Caki2 (cell line): ENCODE measurements at places on chromosomes 13 and 19. TPM values are rescaled to one million over a fixed set of nuclear protein-coding genes. Genes with fewer than 3 reads are reported as not detected.

- no peak for DNase-seq
Measured at GRCh38 chr13:58619396-58620113, 988.0 kb downstream of the PCDH17 start.

FUT2 gene
- not detected in 2 replicates for total RNA-seq

GRCh38 chr13:79710376-79710775, 229.4 kb downstream of the NDFIP2 start:
- DNase-seq, result no peak

DNA sequence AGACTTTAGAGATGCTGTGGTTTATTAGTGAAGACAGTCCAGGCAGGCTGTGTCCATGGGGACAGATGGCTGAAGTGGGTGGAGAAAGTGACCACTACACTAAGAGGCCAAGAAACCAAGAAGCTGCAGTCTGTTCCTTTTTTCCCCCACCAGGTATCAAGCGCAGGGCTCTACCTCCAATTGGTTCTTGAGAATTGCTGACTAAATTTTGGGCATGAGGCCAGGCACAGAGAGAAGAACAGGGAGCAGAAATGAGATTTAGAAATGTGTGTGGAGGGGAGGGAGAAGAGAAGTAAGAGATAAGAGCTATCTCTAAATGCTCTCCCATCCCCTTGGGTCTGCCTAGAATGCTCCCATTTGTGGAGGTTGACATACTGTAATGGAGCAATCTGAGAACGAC, 12.3 kb upstream of the CYSLTR2 start:
- no peak for DNase-seq

ZNF135 gene
- 2.5 and 7.5 TPM in 2 replicates for total RNA-seq
